NCI-H1694 treated with DMSO at 0.1 percent for 48 hours (cell line): ENCODE measurements at places on chromosomes 6 and 20.

DNA sequence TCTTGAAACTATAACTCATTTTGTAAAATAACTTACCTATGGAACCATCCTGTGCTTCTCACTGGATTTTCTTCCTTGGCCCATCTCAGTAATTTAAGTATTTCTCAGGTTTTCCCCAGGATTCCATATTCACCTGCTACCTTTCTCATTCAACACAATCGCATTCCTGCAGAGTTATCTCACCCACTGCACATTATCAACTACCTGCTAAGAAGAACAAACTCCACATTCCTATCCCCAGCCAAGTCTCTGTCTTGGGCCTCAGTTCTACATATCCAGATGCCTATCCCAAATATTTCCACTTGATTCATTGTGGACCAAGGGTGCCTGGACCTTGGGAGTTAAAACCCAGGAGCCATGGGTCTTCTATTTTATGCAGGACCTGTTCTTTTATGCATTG lies 60.2 kb upstream of the KCNQ5 start:
- no peak for DNase-seq

GRCh38 chr6:129100164-129100563 lies 217.2 kb downstream of the LAMA2 start:
- no peak for DNase-seq

- DNase-seq = peak; percentile 21
Observed at GRCh38 chr6:722077-722524, 29.2 kb upstream of the EXOC2 start.

DNA sequence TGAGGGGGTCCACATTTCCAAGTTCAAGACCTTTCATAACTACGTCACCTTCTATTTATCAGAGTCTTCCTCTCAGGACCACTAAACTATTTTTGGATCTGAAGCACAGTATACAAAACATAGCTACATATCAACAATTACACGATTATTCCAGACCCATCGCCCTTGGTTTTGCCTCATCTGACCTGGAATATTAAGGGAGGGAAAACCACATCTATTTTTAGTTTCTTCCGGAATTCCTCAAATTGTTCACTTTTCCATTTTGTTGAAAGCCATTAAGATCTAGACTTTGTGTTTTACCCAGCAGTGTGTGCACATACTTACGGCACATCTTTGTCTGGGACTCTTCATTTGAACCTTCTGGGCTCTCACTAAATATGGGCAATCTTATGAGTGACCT lies 12.0 kb upstream of the ADGRF5 start:
- no peak for DNase-seq

DNA sequence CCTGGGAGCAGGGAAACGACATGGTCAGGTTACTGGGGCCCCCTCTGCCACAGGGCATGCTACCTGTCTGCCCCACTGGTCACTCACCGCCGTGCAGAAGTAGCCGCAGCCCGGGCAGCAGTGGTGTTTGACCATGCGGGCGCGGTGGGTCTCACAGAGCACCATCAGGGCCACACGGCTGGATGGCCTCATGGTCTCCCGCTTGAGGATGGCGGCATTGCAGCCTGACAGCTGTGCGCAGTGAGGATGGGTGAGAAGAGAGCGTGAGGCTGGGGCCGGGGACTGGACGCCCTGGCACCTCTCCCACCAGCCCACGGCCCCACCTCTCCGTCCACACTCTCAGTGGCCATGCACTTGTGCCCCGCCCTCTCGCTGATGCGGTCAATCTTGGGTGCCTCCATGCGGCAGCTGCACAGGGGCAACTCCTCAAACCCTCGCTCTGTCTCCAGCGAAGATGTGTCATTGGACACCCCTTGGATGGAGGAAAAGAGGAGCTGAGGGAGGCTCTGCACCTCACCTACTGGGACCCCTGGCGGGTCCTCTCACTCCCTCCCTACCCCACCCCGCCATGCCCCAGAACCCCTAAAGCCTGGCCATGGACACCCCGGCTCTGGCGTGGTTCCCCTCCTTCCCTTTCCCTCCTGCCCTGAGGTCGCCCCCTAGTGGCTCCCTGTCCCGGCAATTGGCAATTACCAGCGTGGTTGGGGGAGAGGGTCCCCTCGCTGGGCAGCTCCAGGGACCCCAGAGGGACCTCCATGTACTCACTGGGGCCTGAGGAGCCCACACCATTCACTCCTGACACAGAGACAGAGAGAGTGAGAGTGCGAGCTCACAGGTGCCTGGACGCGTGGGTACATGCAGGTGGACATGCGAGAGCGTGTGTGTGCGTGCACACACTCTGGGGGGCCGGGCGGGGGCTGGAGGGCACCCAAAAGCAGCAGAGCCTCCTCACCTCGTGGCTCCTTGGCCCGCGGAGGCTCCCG lies 8.9 kb downstream of the EHMT2 start:
- DNase-seq = no peak

- no peak for DNase-seq
Observed at GRCh38 chr20:5488823-5489222, 172.1 kb upstream of the PROKR2 start.

DNA sequence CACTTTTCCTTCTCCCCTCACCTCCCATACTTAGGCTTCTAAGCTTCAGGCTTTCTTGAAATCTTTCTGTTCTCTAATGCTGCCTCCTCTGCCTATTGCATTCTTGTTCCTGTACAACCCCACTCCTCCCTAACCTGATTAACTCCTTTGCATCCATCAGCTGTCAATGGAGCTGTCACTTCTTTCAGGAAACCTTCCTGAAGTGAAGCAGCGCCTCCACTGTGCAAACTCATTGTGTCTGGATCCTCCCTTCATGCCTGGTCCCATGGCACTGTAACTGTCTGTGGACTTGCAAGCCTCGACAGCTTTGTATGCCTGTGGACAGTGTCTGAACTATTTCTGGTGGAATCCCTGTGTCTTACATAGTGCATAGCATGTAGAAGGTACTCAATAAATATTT lies 185.0 kb downstream of the HS3ST5 start:
- no peak for DNase-seq

DNA sequence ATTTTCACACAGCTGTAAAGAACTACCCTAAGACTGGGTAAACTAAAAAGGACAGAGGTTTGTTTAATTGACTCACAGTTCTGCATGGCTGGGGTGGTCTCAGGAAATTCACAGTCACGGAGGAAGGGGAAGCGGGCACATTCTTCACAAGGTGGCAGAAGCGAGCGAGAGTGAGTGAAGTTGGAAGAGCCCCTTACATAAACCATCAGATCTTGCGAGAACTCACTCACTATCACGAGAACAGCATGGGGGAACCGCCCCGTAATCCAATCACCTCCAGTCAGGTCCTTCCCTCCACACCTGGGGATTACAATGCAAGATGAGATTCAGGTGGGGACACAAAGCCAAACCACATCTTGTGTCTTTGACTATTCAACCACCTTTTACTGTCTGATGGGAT lies 700.5 kb downstream of the TENT5A start:
- no peak for DNase-seq

DNA sequence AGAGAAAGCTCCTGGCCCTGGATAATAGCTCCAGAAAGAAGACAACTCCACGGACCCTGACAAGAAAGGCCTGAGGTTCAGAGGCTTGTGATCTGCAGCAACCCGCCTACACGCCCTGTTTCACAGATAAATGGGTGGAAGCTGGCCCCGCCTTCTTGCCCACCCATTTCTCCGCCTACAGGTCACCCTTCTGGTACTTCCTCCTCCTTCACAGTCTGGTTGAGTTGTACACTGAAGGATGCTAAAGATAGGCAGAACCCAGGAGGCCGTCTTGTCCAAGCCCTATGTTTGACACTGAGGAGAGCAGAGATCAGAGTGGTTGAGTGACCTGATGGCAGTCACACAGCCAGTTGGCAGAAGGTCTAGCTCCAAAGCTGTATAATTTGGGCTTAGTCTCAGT lies 34.2 kb upstream of the MDGA1 start:
- no peak for DNase-seq

DNA sequence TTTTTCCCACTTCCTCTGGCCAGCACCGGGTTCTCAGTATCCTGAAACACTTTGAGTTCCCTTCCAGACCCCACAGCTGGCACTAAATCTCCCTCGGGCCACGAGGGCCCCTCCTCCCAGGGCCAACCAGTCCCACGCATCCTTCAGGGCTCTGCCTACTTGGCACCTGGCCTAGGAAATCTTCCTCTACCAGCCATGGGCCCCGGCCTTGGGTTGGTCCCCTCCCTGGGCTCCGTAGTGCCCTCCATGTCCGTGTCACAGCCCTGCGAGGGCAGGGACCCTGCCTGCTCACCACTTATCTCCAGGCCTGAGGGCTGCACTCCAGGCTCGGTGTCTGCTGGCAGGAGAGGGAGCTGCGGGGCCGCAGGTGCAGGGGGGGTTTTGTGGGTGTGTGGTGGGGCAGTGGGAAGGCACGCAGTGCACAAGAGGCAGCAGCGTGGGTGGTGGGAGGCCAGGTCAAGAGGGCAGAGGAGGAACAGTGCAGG lies 48.8 kb upstream of the CDH22 start:
- DNase-seq = no peak

GRCh38 chr6:13715444-13715883 lies 3.8 kb upstream of the RANBP9 start:
- DNase-seq = no peak

- no peak for DNase-seq
Observed at GRCh38 chr6:111824608-111825337, 48.5 kb downstream of the FYN start.

DNA sequence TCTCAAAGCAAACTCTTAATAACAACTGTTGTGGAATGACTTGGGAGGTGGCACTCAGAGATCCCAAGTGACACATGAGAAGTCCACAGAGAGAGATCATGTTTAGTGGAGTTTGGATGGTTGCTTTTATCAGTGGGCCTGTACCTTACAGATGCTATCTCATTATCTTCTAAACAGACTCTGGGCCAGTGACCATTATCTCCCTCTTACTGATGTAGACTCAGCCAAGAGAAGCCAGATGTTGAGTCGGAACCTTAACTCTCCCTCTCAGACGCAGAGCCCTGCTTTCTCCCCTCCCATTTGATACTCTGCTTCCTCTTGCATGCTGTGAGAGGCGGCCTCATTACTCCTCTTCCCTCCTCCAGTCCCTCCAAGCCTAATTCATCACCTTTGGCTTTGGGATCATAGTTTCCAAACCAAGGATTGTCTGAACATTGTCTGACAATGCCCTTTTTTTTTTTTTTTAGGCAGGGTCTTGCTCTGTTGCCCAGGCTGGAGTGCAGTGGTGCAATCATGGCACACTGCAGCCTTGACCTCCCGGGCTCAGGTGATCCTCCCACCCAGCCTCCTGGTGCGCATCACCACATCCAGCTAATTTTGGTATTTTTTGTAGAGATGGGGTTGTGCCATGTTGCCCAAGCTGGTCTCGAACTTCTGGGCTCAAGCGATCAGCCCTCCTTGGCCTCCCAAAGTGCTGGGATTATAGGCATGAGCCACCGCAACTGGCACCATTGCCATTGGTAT lies 4.5 kb upstream of the DDR1 start:
- no peak for DNase-seq

DNA sequence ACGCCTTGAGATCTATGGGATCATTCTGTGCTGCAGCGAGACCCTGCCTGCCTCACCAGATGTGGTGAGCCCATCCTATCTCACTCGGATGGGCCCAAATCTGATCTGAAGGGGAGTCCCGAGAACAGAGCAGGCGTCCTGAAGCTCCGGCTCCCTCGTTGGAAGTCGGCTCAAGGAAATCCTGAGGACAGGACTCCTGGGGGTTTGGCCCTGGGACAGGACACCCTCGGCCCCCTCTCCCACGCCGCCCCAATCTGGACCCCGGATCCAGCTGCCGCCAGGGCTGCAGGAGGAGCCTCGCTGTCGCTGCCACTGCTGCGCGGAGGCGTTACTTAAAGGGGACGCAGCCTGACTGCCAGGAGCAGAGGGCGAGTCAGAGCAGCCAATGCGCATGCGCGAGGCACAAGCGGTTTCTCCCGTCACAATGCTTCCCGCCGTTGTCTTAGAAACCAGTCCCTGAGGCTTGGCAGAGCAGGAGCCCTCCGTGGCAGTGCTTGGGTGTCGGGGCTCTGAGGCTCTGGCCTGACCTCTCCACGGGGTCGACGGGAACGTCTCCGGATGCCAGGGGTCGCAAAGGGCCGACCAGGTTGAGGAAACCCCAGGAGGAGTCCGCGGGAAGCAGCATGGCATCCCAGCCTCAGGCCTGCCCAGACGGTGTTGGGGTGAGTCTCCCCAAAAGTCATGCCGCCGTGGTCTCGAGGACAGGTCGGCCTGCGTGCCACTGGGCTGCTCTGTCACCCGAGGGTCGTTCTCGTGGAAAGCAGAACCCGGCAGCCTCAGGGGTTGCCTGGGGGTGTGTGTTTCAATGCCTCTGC lies 1567.8 kb upstream of the DEFB115 start:
- peak; percentile 20 for DNase-seq

GRCh38 chr6:144341831-144342527 lies 56.8 kb downstream of the UTRN start:
- no peak for DNase-seq

- no peak for DNase-seq
Observed at GRCh38 chr6:13733178-13733887, 21.7 kb upstream of the RANBP9 start.

DNA sequence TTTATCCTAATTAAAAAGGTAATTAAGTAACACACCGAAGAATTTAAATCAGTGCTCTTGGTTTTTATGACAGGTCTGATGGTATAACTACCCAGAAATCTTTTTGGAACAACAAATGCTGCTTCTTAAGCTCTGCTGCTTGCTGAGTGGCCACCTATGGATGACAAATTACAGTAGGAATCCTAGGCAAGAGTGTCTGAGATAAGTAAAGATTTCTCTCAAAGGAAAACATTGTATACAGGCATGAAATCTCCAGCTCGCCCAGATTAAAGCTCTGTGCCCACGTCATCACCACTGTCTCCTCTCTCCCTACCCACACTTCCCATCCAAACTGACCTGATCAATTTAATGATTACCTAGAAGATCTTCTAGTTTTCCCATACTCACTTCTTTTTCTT lies 1083.0 kb upstream of the MAP3K7 start:
- DNase-seq = no peak

- DNase-seq = no peak
Observed at GRCh38 chr6:134021396-134022122, 30.9 kb downstream of the SLC2A12 start.

DNA sequence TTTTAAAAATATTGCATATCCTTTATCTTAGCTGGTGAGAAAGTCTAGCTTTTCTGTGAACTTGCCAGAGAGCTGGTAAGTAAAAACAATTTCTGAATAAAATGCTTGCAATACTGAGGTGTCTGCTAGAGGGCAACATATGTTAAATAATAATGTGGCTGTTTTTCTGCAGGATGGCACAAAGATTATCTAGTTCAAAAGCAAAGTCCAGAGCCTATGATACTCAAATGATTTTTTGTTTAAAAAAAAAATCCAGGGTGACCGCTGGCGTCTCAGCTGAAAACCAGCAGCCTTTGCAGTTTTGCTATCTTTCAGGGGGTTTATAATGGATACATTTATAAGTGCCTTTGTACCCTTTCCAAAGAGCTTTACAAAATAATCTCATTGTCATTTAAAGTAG lies 194.9 kb downstream of the PHACTR1 start:
- peak; percentile 10 for DNase-seq

DNA sequence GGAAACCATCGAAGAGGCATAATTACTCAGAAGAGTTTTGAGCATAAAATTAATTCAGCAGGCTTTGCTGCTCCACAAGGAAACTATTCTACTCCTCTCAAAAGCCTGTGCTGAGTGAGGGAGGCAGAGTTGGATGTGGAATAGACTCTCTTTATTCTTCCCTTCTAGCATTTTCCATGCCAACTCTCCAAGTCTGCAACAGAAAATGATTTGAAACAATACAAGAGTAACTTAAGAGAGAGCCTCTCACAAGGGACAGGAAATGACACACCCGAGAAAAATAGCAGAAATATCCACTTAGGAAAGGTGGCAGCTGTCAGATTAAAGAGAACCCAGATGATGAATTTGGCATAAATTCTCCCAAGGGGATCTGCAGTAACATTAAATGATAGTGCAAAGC lies 26.3 kb upstream of the LAMP5 start:
- DNase-seq = no peak
